ENCODE measurements at places on chromosomes 2 and 18. TPM values are rescaled to one million over a fixed set of nuclear protein-coding genes. Genes with fewer than 3 reads are reported as not detected.

DNA sequence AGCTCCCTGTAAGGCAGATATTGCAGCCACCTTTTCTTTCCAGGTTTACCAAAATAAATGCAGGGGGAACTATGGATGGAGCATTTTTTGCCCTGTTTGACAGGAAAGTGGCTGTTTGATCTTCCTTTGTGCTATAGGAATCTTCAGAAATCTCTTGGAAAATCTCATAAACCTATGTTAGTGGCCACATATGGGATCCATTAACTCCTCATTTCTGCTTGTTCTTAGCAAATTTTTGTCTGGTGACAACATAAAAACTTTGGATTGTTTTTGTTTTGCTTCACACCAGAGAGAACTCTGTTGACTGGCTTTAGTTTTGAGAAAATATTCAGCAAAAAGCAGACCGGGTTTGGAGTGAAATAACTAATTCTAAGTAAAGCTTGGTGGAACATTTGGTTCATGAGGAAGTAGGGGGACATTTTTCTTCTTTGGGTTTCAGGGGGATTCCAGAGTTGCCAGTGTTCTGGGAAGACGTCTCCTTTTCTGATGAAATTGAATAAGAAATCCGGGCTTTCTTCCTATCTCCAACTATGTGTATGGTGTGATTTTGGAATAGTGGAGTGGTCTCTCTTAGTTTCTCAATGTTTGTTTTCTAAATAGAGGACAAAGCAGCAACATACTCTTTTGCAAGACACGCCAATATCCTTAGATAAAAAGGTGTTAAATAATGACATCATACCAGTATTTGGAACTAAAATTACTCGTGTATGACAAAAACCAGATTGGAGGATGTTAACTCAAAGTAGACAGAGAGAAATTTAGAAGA lies 174.4 kb downstream of the ICOS start:
- DNase-seq: no peak

GRCh38 chr2:215746887-215747615 lies 266.3 kb downstream of the MREG start:
- no peak for DNase-seq

- DNase-seq: no peak
These were observed 111.7 kb upstream of the ATP5MC3 start for GRCh38 chr2:175293195-175293594.

DNA sequence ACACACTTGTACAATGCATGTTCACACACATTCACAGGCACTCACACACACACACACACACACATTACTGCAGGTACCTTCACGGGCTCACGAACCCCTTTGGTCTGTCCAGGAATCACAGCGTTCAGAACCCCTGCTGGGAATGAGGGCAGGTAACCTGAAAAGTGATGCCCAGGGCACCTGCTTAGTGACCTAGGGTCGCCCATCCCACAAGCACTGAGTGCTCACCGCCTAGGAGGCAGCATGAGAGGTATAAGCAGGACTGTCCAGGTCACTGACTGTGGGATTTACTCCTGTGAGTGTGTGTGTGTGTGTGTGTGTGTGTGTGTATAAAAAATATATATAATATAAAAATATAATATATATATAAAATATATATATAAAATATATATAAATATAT lies 150.9 kb downstream of the GALR1 start:
- no peak for DNase-seq

The GLI2 gene
- total RNA-seq: 9.8 TPM

Data from ureter (tissue), 1 donor.